ENCODE measurements at places on chromosomes 12 and 14.

DNA sequence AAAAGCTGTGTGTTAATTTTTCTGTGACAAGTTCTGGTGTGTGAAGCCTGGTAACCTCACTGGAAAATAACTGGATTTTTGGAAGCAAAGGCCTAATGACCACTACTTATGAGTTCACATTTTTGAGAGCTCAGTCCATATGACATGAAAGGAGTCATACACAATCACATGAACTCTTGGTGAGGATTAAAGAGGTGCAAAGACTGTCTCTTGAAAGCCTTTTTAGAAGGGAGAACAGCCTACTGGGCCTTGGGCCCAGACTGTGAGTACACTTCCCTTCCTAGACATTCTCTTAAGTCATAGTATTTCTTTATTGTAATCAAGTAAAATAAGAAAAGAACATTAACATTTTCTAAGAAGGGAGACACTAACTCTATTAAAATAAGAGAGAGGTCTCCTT is 176.1 kb downstream of the BCAT1 start:
- DNase-seq = no peak

- DNase-seq = no peak
Observed at GRCh38 chr12:1071182-1071581, 80.2 kb downstream of the ERC1 start.

DNA sequence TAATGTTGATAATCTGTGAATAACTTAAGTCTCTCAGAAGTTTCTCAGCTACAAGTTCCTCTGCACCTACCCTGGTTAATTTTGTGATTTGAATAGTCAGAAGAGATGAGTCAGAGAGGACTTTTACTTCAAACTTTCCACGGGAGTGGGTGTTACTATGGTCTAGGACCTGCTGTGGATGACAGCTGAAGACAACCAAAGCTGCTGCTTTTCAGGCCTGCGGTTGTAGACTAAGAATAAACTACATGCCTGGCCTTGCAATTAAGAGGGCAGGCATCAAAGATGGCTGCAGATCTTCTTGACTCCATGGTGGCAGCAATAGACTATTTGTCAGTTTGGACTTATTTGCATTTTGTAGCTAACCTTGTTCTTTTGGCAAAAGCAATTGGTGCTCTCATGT is 227.1 kb upstream of the KRR1 start:
- DNase-seq = peak; percentile 32

GRCh38 chr12:1841586-1842182 is 21.3 kb downstream of the LRTM2 start:
- DNase-seq = no peak

DNA sequence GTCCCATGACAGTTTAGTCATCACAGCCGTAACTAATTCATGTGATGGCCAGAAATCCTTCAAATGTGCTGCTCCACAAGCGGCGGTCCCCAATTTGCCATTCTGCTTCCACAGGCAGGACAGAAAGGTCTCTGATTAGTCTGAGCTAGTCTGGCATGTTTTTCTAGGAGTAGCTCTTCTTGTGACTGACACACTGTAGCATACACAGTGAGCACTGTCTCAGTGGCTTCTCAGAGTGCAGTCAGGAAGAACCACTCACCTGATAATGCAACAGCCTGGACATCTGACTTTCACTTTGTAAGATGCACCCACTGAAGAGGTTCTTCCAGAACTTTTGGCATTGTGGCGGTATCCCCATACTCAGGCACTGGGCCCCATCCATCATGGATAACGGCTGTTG is 1266.2 kb downstream of the TMEM121 start:
- no peak for DNase-seq

GRCh38 chr12:1162081-1162760 is 171.2 kb downstream of the ERC1 start:
- no peak for DNase-seq

GRCh38 chr12:27551172-27551840 is 27.3 kb downstream of the PPFIBP1 start:
- no peak for DNase-seq

DNA sequence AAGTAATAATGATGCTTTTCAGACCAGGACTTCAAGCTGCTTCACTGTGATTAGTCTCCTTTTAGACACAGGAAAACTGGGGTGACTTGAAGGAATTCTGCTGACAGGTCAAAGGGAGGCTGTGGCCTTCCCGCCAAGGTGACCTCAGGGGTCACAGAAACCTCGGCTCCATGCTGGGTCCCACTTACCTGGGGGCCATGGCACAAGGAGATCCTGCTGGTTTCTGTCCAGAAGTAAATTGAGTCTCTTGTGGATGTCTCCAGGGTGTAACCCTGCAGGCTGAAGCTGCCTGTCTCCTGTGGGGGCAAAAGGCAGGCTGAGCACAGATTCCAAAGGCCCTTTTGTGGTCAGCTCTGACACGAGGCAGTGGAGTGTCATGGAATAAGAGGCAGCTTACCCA is 138.7 kb upstream of the MED13L start:
- DNase-seq = no peak

DNA sequence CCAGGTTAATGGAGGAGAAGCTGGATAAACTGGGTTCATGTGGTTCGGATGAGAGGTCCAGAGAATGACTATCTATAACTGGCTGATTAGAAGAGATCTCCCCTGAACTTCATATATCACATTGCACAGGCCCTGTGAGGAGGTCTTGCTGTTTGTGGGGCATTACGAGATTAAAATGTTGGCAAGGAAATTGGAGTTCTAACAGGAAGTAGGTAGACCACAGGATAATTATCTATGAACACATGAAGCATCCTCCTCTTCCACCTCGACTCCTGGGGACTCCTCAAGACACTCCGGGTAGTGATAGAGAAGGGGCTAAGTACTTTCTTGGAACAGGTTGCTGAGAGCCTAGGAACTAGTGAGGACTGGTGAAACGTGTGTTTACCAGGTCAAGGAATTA is 418.8 kb downstream of the KCNH5 start:
- DNase-seq = no peak

GRCh38 chr14:69324341-69324931 is 64.5 kb downstream of the GALNT16 start:
- DNase-seq = no peak

GRCh38 chr12:39574785-39575497 is 44.7 kb downstream of the ABCD2 start:
- no peak for DNase-seq

- DNase-seq = no peak
Observed at GRCh38 chr14:93946104-93946503, 19.0 kb downstream of the FAM181A start.

- DNase-seq = no peak
Observed at GRCh38 chr14:26993556-26993955, 395.7 kb upstream of the NOVA1 start.

GRCh38 chr12:50088577-50089335 is 3.6 kb downstream of the SMARCD1 start:
- peak; percentile 40 for DNase-seq

GRCh38 chr14:27077214-27077613 is 479.4 kb upstream of the NOVA1 start:
- DNase-seq = no peak

GRCh38 chr12:68915055-68915454 is 17.9 kb downstream of the CPM start:
- DNase-seq = no peak

DNA sequence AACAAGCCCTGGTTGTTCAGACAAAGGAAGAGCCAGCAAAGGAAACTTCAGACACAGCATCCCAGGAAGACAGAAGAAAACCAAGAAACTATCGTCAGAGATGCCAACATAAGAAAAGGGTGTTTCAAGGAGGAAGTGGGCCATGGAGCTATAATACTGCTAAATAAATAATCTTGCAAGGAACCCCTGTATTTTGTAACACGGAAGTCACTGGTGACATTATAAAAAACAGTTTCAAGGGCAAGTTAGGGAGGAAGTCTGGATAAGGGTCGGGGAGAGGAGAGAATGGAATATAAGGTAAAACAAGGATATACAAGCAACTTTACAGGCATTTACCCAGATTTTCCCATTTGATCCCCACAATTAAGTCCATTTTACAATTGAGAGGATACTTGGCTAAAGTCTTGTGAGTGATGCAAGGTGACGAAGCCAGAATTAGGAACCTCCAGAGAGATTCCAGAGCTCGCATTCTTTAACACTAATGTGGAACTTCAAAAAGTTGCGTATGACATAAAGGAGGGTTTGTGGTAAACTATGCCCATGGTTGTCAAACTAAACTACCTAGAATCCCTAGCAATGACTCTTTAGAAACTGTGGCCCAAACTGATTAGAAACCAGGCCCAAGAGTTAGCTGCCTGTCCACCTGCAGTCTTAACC is 46.4 kb downstream of the PPM1H start:
- no peak for DNase-seq

DNA sequence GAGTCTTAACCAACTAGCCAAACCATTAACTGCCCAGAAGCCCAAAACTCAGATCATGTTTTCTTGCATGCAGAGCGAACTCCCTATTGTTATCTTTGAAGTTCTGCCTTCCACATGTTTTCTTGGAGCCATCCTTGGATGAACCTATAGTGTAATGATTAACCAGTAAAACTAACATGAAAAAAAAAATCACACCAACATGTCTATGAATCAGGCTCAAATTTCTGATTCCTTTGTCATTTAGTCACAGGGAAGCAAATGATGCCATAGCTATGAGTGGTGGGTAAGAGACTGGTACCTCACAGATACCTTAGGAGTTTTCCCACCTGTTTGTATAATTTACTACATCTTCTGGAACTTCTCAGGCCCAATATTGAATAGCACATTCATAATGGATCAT is 70.7 kb downstream of the PTPRO start:
- DNase-seq = no peak

DNA sequence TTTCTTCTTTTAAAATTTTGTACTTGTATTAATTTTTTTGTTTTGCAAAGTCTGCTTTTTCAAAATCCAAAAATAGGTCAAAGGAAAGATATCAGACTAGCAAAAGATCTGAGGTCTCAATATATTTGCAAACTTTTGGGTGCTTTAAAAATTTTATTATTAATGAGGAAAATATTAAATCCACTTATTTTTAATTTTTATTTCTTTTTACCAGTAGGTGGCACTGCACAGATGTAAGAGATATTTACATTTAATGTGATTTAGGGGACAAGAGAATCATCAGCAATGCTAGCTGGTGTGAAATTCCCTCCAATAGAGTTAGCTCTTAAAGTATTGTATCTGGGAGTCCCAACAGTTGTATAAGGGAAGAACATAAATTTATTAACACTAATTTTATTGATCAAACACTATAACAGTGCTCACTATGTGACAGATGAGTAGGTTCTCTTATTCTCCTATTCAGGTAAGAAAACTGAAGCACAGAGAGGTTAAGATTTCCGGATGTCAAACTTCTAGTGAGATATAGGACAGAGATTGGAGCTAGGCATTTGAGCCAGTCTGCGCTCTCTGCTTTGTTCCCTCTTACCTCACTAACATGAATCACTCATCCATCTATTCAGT is 30.5 kb downstream of the ALX1 start:
- no peak for DNase-seq

DNA sequence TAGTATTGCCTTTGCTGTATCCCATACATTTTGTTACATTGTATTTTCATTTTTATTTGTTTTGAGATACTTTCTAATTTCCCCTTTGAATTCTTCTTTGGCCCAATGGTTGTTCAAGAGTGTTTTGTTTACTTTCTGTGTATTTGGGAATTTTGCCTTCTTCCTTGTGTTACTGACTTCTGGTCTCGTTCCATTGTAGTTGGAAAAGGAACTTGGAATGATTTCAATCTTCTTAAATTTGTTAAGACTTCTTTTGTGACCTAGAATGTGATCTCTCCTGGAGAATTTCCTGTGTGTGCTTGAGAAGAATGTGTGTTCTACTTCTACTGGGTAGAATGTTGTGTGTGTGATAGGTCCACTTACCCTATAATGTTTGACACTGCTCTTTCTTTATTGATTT is 304.4 kb upstream of the RTL1 start:
- DNase-seq = no peak

- no peak for DNase-seq
Observed at GRCh38 chr14:62126879-62127478, 364.8 kb downstream of the SNAPC1 start.

- no peak for DNase-seq
Observed at GRCh38 chr12:114241973-114242434, 163.9 kb downstream of the TBX5 start.

GRCh38 chr12:29149691-29150281 is 708 bp downstream of the FAR2 start:
- peak; percentile 10 for DNase-seq

- no peak for DNase-seq
Observed at GRCh38 chr14:100294963-100295330, 11.3 kb downstream of the SLC25A29 start.

- DNase-seq = no peak
Observed at GRCh38 chr14:23443881-23444280, 8.4 kb upstream of the MYH7 start.

DNA sequence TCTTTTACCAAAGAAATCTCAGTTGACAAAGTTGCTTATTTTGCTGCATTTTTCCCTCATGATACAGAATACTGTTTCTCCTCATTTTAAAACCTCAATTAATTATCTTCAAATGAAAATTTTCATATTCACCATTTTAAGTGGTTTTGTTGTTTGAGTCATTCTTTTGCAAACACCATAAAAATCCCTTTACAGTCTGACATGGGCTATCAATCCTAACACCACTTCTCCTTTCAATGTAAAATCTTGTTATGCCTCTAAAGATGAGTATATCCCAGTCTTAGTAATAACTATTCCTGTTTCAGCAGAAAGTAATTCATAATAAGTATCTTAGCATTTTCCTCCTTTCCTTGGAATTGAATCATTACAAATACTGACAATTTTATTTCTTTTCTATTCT is 192.2 kb downstream of the SYT1 start:
- DNase-seq = no peak

- DNase-seq = no peak
Observed at GRCh38 chr12:115755061-115755724, 522.3 kb downstream of the MED13L start.

- DNase-seq = no peak
Observed at GRCh38 chr12:124722878-124723277, 140.8 kb downstream of the SCARB1 start.

- no peak for DNase-seq
Observed at GRCh38 chr12:20508962-20509361, 140.6 kb downstream of the PDE3A start.

- no peak for DNase-seq
Observed at GRCh38 chr12:107359382-107359781, 266.0 kb upstream of the CRY1 start.

DNA sequence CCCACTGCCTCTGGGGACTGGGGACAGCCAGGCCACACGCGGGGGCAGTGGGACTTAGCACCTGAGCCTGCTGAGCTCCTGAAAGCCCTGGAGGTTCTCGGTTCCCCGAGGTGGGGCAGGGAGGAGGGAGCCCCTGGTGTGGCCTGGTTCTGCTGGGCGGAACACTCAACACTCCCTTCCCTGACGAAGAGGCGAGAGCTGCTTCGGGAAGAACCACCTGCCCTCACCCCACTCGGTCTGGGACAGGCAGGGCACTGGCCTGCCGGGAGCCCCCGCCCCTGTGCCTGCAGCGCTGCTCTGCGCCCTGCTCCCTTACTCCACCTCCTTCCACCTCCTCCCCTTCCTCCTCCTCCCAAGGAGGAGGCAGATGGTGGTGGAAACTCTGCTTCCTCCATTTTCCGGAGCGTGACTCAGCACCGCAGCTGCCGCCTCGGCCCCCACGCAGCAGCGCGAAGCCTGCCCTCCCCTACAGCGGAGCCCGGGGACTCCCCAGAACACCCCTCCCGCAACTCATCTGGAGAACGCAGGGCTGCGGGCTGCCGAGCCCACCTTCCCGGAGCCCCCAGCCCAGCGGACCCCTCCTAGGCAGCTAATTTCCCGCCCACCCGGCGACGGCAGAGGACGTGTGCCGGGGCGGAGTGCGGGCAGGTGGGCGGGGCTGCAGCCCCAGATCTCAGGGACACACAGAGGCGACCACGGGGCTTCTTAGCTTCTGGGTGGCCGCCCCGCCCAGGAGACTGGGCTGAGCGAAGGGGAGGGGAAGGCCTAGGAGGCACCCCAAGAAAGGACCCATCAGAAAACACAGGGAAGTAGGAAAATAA is 11.7 kb upstream of the INF2 start:
- DNase-seq = peak; percentile 79

Data from stimulated activated CD4-positive, alpha-beta T cell treated with anti-CD3 and anti-CD28 coated beads, TNF-alpha, amount 100 ng/mL, for 24 hours (primary cell).